ENCODE measurements at places on chromosomes 6 and 20. TPM values are rescaled to one million over a fixed set of nuclear protein-coding genes. Genes with fewer than 3 reads are reported as not detected.

DNA sequence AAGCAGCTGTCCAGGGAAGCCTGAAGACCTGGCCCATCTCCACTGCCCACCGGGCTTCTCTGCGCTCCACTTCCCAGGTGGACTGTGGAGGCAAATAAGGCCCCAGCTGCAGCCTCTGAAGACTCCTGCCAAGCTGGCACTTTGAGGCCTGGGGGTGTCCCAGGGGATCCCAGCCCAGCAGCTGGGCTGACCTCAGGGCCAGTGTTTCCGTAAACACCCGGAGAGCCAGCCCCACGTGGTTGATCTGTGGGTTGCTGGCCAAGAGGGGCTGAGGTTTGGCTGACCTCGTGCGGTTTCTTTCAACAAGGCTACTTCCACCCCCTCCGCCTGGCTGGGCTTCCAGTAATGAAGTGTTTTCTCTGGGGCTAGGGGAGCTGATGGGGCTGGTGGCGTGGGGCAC is 12.4 kb upstream of the CCN5 start:
- peak; percentile 50 for DNase-seq

Gene NFKBIE
- total RNA-seq = 7.8 TPM

DNA sequence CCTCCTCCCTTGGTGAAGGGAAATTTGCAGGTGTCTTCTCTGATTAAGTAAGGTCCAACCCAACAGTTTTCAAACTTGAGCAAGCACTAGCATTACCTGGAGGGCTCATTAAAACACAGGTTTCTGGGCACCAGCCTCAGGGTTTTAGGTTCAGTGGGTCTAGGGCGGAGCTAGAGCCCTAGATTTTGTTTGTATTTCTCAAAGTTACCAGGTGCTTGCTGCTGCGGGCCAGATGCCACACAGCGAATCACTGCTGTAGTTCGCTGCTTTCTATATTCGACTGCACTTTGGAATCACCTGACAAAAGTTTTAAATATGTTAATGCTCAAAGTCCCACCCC is 869 bp downstream of the COL21A1 start:
- DNase-seq = no peak

Gene MYBL2
- total RNA-seq = 0.47 TPM

GRCh38 chr6:158574800-158575199 is 14.9 kb downstream of the TMEM181 start:
- DNase-seq = no peak

DNA sequence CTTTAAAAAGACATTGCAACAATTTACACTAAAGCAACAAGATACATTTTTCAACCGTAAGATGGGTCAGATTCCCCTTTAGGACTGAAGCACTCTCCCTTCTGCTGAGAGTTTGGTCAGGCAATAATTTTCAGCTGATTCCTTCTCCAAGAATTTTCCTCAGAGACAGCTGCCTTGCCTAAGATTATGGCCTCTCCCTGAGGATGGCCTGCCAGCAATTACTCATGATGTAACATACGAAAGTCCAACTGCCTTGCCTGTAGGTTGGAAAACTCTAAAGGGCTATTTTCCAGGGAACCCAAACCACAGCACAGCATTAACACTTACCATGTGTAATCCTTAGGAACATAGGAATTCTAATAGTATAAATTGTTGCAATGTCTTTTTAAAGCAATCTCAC is 229.1 kb upstream of the FLRT3 start:
- no peak for DNase-seq

Data from occipital lobe (tissue), 3 donors.